Stimulated activated naive CD4-positive, alpha-beta T cell (primary cell): ENCODE measurements at places on chromosomes 6 and 20.

DNA sequence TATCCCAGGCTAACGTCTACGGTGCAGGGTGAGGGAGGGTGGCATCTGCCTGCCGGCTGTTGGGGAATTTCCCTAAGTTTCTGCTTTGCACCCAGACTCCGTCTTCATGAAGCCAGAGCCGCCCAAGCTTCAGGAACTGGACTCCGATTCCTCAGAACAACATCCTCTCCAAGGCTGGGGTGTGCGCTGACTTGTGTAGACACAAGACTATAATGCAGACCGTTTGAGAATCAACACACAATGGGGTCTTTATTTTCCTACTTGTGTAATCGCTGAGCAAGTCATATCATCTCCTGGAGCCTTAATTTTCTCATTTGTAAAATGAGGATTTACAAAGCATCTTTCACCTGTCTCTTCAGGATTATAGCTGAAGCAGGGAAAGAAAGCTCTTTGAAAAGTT lies 160.5 kb upstream of the AGPAT4 start:
- no peak for DNase-seq

GRCh38 chr20:9686866-9687265 lies 152.0 kb downstream of the PAK5 start:
- DNase-seq, result no peak

- DNase-seq, result no peak
These were observed 329.1 kb upstream of the RUNX2 start for GRCh38 chr6:44999066-44999465.

DNA sequence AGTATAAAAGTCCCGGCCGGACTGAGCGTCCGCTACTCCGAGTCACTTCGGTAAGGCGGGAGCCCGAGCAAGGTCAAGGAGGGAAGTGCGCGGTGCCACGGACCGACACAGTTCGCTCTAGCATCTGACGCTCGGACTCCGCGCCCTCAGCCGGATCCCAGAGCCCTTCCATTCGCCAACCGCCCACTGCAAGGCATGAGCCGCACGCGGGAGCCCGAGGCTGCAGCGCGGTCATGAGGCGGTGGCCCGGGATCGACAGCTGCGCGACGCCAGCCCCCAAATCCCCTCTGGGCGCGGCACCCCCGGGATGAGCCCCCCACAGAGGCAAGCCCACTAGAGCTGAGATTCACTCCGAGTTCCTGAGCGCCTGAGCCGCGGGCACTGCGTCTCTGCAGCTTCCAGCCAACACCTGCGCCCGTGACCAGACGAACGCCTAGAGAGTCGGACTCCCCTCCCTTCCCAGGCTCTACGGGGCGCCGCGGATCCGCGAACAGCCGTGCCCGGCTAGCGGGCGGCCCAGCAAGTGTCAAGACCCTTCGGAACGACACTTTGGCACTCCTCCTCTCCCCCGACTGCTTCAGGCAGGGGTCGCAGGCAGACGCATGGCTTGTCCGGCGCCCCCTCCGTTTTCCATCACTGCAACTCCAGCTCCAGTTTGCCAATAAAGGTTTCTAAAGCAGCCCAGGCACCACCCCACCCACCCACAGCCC lies 725 bp upstream of the ISM1 start:
- DNase-seq, result no peak

- DNase-seq, result no peak
These were observed 104.0 kb downstream of the VEGFA start for GRCh38 chr6:43873806-43874714.

GRCh38 chr6:41228616-41229015 lies 467 bp downstream of the TREML4 start:
- DNase-seq, result no peak

GRCh38 chr20:50224052-50224451 lies 33.4 kb downstream of the CEBPB start:
- no peak for DNase-seq

GRCh38 chr6:21648475-21649050 lies 55.0 kb downstream of the SOX4 start:
- DNase-seq, result no peak

- DNase-seq, result no peak
These were observed 152.9 kb downstream of the INSM1 start for GRCh38 chr20:20520776-20521175.

GRCh38 chr20:56467968-56468315 lies 485 bp upstream of the RTF2 start:
- no peak for DNase-seq

GRCh38 chr6:145963216-145964068 lies 716 bp downstream of the SHPRH start:
- DNase-seq, result peak; percentile 60

DNA sequence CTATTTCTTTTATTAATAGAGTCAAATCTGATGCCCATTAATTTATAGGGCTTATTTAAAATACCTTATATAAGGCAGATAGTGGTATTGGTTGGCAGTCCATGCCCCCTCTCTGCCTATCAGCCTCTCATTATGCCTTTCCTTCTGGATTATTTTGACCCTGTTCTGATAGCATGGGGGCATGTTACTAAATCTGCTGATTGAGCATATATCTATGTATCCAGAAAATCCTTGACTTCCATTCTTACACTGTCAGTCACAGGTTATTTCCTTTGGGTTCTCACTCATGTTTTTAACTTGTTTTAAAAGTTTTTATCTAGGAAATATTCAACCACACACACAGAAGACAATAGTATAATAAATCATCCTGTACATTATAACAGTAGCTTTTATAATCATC lies 1184.9 kb downstream of the HACE1 start:
- no peak for DNase-seq

DNA sequence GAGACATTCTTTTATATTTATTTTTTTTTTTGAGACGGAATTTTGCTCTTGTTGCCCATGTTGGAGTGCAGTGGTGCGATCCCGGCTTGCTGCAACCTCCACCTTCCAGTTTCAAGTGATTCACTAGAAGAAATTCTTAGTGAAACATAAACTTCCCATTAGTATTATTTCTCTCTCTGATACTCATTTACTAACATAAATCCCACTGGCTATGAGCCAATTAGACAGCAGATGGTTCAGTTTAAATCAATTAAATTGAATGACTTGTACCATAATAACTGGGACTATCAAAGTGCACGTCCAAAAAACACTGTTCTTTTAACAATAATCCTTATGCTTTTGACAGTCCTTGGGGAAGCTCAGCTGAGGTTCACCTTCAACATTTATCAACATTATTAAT lies 111.2 kb upstream of the PTCHD4 start:
- DNase-seq, result no peak

DNA sequence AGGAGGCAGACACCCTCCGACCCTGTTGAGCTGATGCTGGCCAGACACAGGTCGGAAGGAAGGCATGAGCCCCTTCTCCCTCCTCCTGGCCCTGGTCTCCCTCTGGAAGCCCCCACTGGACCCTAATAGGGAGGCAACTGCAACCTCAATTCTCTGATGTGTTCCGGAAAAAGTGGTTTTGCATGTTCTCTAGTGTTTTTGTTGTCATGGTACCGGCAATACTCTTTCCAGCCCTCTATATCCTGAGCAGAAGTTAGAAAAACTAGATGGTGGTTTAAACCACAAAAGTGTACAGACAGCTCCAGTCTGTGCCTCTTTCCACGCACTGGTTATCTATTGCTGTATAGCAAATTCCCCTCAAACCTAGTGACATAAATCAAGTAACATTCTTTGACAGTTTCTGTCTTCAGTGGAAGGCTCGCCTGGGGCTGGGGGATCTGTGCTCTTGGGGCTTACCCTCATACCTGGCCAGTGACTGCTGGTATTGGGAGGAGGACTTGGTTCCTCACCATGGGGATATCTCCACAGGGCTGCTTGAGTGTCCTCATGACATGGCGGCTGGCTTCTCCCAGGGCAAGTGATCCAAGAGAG lies 37.0 kb downstream of the SYTL3 start:
- DNase-seq, result peak; percentile 86

- DNase-seq, result no peak
These were observed 61.9 kb upstream of the JARID2 start for GRCh38 chr6:15183979-15184378.

DNA sequence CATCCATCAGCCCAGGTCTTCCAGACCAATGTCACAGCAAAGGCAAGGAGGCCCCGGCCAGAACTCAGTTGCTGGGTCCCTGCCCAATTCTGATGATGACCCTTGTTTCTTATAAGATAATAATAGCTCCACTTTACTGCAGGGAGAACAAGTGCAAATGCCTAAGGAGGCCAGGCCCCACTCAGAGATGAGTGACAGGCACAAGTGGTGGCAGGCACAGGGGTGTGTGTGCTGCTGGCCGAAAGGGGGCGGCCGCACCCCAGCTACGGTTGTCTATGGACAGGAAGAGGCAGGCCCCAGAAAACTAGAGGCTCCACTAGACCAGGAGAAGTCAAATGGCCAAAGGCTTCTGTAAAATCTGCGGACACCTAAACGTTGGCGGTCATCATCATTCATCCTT lies 28.6 kb downstream of the GNAS-AS1 start:
- no peak for DNase-seq

DNA sequence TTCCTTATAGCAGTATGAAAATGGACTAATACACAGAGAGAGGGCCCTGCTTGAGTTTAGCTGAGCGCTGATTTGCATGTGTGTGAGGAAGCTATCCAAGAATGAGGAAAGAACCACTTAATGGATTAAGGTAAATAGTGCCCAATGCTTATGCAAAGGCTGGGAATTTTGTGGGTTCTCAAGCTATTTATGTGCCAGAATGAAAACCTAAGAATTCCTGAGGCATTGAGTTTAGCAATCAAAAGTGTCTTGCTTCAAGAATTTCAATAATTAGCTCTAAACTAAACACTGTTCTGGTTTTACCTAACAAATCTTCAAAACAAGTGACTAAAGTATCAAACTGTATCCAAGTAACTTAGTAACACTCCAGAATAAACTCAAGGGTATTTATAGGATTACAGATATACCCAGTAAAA lies 7.0 kb upstream of the OR14J1 start:
- DNase-seq, result no peak

GRCh38 chr20:6533351-6533750 lies 234.1 kb upstream of the BMP2 start:
- DNase-seq, result no peak

DNA sequence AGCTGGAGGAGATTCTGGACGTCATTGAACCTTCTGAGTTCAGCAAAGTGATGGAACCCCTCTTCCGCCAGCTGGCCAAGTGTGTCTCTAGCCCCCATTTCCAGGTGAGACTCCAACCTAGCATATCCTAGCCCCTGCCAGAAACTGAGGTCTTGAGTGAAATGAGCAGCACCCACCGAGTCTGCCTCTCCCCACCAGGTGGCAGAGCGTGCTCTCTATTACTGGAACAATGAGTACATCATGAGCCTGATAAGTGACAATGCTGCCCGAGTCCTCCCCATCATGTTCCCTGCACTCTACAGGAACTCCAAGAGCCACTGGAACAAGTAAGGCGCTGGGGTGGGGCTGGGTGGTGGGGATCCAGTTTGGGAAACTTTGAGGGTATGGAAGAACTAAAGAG lies 4.6 kb downstream of the MEA1 start:
- peak; percentile 7 for DNase-seq

GRCh38 chr6:111870051-111870741 lies 3.1 kb downstream of the FYN start:
- DNase-seq, result no peak

- no peak for DNase-seq
These were observed 861 bp upstream of the NHSL1 start for GRCh38 chr6:138500045-138500665.

GRCh38 chr20:56929606-56930005 lies 300.5 kb downstream of the TFAP2C start:
- no peak for DNase-seq

- no peak for DNase-seq
These were observed 15.0 kb downstream of the CCR6 start for GRCh38 chr6:167137881-167138280.

DNA sequence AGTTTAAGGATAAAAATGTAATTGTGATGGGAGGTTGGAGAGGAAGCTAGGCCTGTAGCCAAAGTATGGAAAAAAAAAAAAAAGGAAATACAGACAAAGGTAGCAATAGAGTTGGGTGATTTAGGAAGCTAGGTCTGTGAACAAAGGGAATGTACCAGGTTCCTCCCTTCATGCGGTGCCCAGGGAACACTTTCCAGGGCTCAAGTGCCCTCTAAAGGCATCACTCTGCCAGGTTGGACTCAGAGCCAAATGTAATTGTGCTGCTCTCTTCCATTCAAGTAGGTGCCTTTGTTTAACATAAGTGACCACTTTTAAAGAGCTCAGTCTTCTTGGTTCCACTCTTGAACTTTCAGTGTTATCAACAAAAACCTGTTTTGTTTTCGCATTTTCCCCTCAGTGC lies 159.7 kb upstream of the AHI1 start:
- DNase-seq, result no peak

GRCh38 chr20:20549704-20550103 lies 162.7 kb downstream of the RALGAPA2 start:
- no peak for DNase-seq

DNA sequence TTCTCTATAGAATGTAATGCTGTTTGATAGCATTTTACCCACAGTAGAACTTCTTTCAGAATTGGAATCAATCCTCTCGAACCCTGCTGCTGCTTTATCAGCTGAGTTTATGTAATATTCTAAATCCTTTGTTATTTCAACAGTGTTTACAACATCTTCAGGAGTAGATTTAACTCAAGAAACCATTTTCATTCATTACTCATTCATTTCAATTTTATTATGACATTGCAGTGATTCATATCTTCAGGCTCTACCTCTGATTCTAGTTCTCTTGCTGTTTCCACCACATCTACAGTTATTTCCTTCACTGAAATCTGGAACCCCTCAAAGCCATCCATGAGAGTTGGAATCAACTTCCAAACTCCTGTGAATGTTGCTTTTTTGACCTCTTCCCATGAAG lies 93.7 kb downstream of the ZFAND3 start:
- DNase-seq, result no peak

DNA sequence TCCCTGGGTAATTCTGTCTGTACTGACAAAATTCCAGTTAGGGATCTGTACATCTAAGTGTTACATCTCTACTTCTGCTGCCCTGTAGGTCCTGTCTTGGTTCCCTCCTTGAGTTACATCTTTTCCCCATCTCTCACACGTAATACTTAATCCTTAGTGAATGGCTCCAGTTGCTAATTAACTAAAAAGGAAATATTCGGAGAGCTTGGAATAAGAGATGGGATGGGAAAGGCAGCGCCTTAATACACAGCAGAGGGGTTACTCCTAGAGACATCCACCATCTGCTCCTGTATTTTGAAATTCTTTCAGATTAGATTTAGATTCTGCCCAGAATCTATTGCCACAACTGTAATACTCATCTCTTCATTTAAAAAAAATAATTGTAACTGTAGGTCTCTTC lies 384.0 kb downstream of the SAMD5 start:
- DNase-seq, result no peak

- peak; percentile 22 for DNase-seq
These were observed 37.6 kb upstream of the ZBP1 start for GRCh38 chr20:57657535-57658446.

GRCh38 chr6:169933839-169934698 lies 182.6 kb downstream of the ERMARD start:
- DNase-seq, result no peak

GRCh38 chr20:4154958-4155411 lies 139.6 kb upstream of the RNF24 start:
- DNase-seq, result no peak

GRCh38 chr6:142845624-142846458 lies 99.1 kb downstream of the HIVEP2 start:
- DNase-seq, result peak; percentile 60
